Fibroblast of skin of scalp (primary cell): ENCODE measurements at places on chromosomes 4 and X.

DNA sequence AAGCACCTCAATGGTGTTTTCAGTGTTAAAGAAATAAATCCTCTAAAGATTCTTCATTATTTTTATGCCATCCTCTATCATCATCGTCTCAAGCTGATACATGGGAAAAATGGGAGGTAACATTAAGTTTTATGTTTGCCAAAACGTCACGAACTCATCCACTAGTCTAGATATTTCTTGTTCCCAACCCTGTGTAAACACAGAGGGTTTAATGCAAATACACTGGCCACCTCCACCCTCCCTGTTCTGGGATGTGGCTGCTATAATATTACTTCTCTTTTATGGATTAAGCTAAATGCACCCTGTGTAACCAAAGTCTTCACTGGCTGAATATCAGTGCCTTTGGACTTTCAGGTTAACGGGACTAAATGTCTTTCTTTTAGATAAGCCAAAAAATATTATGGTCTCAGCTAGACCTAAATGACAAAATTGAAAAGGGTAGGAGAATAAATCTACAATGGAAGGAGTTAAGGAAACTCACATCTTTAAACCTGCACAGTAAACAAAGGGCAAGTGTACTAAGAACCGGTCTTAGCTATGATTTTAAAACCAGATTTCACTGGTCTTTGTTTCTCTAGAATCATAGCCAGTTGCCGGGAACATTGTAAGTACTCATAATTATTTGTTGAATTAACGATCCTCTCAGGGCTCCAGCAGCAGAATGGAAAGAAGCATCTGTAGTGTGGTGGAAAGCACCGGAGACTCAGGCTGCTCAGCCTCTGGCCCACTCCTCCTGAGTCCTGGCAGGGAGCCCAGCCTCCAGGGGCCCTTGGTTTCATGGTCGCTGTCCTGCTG is 103.5 kb upstream of the NOCT start:
- DNase-seq: no peak

DNA sequence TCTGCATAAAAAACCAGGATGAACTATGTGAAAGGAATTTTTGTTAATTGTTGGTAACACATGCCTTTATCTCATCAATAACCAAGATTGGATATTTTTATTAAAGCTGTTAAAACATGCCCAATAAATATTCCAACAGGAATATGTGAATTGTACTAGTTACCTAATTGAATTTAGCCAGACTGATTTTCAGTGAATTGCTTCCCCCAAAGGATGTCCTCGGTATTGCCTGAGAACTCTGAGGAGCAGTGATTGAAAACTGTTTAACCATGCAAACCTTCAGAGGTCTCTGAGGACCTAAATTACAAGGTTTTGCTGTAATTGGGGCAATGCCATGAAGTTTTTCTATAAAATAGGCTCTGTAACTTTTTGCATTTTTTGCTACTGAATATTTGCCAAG is 66.6 kb downstream of the BLTP1 start:
- DNase-seq: peak; percentile 12

GRCh38 chr4:84379917-84380641 is 119.0 kb downstream of the NKX6-1 start:
- DNase-seq: peak; percentile 70

- no peak for DNase-seq
Measured at GRCh38 chr4:33104273-33104672, 2384.1 kb downstream of the PCDH7 start.

- DNase-seq: peak; percentile 23
Measured at GRCh38 chr4:143531380-143531779, 17.9 kb downstream of the SMARCA5 start.

DNA sequence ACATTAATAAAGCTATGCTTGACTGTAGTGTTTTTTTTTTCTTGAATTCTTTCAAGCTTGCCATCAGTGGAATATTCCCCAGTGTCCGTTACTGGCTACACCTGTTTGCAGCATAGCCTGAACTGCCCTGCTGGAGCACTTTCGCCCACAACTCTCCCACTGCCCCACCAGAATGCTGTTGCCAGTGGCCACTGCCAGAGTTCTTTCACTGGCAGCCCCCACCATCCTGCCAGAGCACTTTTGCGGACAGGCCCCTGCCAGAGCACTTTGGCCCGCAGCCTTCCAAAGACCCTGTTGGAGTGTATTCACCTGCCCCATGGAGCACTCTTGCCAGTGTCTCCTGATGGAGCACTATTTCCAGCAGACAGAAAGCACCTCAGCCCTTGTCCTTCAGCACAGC is 452.3 kb upstream of the GRID2 start:
- no peak for DNase-seq

GRCh38 chrX:131288738-131289511 is at the start of gene IGSF1:
Gene IGSF1, minus strand, starts transcription at chrX:131289306. Its CDS starts 2,632 bp downstream, at chrX:131286674.
- peak; percentile 37 for DNase-seq

DNA sequence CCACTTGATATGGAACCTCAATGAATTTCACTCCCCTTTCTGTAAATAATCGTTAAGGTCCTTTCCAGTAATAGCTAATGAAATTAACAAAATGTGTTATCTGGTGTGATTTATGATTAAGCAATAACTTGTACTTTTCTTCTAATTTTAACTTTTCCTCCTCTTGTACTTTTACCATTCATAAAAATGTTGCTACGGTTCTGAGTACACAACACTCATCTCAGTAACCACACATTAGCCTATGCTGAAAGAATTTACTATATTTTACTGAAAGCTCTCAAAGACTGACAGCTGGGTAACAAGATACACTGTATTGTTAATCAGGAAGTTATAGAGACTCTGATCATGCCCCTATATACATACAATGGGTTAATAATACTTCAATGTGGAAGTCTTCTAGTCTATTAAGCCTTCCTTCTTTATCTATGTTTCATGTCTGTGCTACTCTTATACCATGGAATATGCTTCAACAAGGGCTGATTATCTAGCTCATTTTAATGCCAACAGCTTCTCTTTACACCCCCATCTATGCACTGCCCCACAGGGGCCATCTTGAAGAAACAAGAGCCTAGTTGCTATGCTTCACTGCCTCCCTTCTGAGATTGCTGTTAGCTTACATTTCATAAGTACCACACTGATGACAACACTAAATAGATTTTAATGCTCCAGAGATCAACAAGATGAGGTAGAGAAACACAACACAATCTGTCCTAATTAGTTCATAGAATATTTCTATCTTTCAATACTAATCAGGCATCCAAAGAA is 39.1 kb downstream of the LAMP2 start:
- no peak for DNase-seq

DNA sequence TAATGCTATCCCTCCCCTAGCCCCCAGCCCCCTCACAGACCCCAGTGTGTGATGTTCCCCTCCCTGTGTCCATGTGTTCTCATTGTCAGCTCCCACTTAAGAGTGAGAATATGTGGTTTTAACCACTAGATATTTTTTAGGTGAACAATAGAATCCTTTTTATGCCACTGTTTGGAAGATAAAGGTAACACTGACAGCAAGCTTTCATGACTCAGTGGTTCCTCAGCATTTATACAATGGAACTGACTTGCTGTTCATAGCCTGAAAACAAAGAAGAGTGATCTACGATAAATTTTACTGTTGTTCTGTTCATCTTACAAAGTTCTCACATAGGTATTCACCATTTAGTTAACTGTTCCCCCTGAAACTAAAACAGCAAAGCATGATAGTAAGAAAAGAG is 147.8 kb downstream of the ARHGAP10 start:
- DNase-seq: no peak

- DNase-seq: no peak
Measured at GRCh38 chr4:86500527-86500926, 93.6 kb upstream of the PTPN13 start.

DNA sequence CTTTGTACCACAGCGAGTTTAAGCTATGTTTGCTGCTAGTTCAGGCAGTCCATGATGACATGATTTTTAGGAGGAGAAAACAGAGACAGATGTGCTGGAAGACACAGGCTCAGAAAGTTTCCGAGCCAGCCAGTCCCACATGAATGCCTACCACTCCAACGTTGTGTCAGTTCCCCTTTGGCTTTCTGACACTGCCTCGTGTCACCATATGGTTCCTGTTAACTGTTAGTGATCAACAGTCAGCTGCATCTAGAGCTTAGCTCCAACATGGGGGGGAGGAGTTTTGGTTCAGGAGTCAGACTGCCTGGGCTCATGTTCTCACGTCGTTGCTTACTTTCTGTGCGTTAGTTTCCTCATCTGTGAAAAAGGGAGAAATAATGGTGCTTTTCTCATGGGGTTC is 343.7 kb downstream of the MID1IP1 start:
- no peak for DNase-seq

GRCh38 chr4:158496030-158496741 is 25.5 kb upstream of the RXFP1 start:
- no peak for DNase-seq

DNA sequence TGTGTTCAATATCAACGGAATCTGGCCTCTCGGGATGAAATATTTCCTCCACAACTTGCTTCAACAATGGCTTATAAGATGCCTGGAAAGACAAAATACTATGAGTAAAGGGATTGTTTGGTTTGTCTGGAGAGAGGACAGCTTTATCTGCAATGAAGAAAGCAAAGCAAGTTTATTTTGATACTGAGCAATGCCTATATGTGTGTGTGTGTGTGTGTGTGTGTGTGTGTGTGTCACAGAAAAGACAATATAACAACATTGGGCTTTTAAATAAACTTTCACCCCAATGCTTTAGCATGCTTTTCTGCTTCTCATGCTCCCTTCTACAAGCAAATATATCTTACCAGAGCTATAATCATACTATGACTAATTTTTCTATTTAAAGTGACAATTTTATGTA is 45.4 kb downstream of the RASL11B start:
- DNase-seq: no peak

DNA sequence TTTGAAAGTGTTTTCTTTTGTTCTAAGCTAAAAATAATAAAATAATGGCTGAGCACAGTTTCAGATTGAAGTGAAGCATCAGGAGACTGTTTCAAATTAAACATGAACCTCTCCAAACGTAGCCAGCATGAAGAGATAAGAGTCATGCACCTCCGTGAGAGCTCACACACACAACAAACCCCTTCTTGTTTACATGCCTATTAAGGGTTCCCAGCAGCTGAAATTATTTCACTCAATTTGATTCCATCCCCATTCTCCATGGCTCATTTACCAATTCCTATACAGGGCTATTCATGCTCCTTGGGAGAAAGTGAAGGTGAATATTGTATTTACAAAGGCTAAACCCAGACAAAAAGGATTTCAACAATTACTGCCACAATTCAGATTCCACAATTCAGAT is 954.1 kb upstream of the INTU start:
- no peak for DNase-seq

- DNase-seq: no peak
Measured at GRCh38 chrX:53044995-53045394, 3.6 kb upstream of the GPR173 start.

DNA sequence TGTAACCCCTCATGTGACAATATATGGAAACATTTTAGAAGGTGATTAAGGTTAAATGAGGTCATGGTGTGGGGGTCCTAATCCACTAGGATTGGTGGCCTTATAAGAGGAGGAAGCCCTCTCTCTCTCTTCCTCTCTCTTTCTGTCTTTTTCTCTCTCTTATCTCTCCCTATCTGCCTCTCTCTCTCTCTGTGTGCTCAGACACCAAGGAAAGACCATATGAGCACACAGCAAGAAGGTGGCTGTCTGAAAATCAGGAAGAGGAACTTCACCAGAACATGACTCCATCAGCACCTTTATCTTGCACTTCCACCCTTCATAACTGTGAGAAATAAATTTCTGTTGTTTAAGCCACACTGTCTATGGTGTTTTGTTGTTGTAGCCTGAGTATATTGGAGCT is 1472.2 kb downstream of the PCDH7 start:
- no peak for DNase-seq

DNA sequence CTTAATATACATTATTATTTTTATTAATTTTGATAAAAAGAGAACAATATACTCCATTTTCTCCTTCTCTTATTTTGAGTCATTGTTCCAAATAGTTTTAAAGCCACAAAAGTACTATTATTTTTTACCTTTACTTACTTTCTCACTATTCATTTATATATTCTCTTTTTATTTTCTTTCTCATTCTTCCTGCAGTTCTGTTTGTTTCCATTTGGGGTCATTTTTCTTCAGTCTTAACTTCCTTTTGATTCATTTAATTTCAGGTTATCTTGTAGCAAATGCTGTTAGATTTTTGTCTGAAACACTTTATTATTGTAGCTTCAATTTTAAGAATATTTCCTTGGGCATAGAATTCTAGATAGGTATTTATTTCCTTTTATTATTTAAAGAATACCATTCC is 438.6 kb upstream of the EPHA5 start:
- DNase-seq: no peak

GRCh38 chr4:142351958-142352357 is 494.1 kb downstream of the INPP4B start:
- DNase-seq: no peak

DNA sequence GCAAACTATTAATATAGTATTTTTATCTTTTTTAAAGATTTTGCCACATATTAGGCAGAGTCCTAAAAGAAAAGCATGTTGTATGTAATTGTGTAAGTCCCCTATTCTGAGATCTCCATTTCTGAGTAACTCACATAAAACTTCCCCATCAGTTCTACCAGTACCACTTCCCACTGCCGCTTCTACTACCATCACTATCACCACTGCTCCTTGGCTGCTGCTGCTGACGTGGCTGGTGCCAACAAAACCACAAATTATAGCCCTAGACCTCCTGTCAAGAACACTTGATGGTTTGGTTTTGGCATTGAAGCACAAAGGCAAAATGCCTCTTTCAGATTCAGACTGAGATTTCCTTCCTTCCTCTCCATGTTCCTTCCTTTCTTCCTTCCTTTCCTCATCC is 106.4 kb downstream of the MMRN1 start:
- no peak for DNase-seq

DNA sequence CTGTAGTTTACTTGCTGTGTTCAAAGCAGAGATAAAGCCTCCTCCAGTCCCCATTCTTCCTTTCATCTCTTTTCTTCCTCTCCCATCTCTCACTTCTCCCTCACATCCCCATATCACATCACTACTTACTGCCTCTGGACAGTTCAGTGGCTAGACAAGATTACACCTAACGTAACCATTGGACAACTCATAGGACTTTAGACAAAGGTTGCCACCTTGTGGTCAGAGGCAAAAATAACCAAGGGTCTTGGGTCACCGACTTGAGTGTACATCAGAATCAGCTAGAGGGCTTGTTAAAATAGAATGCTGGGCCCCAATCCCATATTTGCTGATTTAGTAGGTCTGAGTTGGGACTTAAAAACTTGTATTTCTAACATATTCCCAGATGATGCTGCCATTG is 109.3 kb upstream of the DGKK start:
- peak; percentile 49 for DNase-seq

DNA sequence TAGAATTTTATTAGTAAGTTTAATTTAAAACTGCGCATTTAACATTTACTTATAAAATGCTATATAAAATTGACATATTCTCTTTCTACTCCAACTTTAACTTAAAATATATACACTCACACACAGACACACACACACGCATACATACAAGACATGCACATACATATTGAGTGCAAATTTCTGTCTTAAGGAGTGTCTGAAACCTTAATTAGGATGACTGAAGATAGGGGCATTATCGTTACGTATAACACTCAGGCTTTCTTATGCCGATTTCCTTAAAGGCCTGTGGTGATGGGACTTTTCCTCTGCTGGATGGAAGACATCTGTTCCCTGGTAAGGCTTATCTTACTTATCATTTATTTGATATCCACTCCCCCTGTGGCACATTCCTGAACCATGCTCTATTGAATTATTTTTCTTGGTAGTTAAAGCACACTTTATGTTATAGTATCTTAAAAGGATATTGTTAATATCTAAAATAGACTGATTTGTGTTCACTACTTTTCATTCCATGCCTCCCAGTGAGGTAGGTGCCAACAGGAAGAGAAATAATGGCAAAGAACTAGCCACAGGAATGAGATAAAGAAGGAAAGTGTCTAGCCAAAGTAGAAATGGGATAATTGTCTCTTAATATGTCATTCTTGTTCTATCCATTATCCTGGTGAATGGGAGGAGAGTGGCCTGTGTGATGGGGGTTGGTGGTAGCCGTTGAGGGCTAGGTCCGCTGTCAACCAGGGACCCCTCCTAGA is 92.9 kb upstream of the GPRIN3 start:
- DNase-seq: no peak
